ENCODE measurements at places on chromosomes 16 and 17.
A peak's percentile ranks its signal among the peaks of the same experiment; 100 is the strongest.

DNA sequence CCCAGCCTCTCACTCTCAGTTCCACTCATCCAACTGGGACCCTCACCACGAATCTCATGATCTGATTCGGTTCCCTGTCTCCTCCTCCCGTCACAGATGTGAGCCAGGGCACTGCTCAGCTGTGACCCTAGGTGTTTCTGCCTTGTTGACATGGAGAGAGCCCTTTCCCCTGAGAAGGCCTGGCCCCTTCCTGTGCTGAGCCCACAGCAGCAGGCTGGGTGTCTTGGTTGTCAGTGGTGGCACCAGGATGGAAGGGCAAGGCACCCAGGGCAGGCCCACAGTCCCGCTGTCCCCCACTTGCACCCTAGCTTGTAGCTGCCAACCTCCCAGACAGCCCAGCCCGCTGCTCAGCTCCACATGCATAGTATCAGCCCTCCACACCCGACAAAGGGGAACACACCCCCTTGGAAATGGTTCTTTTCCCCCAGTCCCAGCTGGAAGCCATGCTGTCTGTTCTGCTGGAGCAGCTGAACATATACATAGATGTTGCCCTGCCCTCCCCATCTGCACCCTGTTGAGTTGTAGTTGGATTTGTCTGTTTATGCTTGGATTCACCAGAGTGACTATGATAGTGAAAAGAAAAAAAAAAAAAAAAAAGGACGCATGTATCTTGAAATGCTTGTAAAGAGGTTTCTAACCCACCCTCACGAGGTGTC lies 26.6 kb downstream of the STH start:
- no peak for DNase-seq

DNA sequence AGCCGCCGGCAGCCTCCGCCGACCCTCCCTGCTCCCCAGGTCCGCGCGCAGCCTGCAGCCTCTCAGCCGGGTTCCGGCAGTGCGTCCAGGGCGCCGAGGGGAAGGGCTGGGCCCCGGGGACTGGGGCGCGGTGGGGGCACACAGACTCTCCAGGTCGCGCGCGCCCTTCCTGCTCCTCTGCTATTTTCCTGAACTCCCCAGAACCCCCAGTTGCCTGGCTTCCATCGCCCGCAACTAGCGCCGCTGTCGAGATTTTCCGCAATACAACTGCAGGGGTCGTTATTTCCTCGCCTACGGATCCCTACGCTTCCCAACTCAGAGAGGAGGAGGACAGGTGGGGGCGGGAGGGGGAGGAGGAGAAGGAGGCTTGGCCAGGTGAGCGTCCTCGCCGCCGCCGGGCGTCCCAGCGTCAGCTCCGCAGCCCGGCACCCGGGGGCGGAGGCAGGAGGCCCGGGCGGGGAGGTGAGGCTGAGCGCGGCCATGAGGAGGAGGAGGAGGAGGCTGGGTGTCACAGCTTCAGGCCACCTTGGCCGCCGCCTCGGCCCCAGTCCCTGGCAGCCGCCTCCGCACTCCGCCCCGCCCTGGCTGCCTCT lies at the start of gene CA10:
TSS of gene CA10 (minus strand) at position 265 of the 593 bp plus-strand sequence.
- DNase-seq = no peak

DNA sequence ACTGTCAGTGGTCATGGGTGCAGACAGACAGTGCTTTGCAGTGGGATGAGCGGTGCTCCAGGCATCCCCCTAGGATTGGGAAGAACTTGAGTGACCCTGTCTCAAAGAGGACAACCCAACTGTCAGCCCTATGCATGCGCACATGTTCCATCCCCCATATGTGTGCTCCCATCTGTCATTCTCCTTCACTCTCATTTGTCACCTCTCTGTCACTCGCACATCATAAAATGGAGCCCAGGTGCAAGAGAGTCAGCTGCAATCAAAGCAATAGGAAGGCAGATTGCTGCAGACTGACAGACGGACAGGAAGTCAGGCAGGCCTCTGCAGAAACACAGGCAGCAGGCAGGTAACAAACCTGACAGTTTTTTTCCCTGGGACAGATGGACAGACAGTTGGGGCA lies 101.8 kb upstream of the CCL1 start:
- no peak for DNase-seq

GRCh38 chr16:13835387-13835786 lies 84.6 kb upstream of the ERCC4 start:
- no peak for DNase-seq

DNA sequence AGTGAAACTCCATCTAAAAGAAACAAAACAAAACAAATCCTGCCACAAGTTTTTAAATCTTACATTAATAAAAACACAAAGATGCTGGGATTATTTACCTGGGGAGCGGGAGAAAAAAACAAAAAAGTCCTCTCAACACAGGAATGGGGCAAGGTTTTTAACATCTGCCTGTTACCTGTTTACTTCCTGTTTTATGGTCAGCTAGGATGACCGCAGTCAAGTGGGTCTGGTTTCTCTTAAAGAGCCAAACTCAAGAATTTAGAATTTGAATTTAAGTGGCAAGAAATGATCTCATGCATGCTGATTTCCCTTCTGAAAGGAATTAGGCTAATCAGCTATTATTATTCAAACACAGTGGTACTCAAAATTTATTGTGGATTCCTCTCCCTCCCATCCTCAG lies 39.7 kb upstream of the TBC1D3K start:
- DNase-seq = no peak

- DNase-seq = peak; percentile 86
Observed at GRCh38 chr17:58006560-58006923, 504 bp downstream of the SRSF1 start.

GRCh38 chr17:13523164-13523563 lies 78.6 kb downstream of the HS3ST3A1 start:
- no peak for DNase-seq

DNA sequence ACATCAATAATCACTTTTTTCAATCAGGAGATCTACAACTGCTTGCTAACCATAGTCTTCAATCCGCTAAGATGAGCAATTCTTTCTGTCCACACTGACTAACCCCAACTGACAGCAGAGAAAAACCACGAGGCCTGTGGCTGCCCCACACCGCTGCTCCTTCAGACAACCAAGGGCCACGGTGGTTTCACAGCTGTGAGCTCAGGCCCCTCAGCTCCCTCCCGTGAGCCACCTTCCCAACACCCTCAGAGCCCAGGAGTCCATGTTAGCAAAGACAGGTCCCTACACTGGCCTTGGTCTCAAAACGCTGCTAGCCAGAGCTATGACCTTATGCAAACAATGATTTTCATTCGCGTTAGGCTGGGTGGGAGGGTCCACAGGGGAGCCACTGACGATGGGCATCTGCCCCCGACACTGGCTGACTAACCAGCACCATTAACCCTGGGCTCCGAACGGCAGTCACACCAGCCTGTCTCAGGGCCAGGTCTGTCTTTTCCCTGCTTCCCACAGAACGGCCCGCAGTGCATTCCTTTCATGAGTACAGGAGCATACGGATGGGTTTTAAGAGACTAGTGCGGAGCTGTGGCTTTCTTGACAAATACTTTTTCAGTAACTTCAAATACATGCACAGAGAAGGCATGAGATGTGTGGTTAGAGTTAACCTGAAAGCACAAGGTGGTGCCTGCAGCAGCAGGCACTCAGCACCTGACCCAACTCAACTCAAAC lies 67.3 kb downstream of the ANKRD11 start:
- DNase-seq = no peak

GRCh38 chr17:4329838-4330237 lies 36.6 kb downstream of the UBE2G1 start:
- no peak for DNase-seq

- DNase-seq = peak; percentile 87
Observed at GRCh38 chr16:67406111-67406971, 9.9 kb downstream of the ZDHHC1 start.

DNA sequence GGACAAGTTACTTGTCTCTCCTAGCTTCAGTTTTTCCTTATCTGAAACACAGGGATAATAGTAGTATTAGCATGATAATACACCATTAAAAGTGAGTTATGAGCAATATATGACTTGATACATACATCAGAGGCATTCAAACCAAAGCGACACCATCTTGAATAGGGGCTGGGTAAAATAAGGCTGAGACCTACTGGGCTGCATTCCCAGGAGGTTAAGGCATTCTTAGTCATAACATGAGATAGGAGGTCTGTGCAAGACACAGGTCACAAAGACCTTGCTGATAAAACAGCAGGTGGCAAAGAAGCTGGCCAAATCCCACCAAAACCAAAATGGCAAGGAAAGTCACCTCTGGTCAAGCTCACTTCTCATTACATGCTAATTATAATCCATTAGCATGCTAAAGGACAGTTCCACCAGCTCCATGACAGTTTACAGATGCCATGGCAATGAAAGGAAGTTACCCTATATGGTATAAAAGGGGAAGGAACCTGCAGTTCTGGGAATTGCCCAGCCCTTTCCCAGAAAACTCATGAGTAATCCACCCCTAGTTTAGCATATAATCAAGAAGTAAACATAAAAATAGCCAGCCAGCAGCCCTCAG lies 37.2 kb upstream of the HS3ST3A1 start:
- DNase-seq = no peak

- peak; percentile 94 for DNase-seq
Observed at GRCh38 chr16:88405216-88406060, 22.7 kb downstream of the ZNF469 start.

DNA sequence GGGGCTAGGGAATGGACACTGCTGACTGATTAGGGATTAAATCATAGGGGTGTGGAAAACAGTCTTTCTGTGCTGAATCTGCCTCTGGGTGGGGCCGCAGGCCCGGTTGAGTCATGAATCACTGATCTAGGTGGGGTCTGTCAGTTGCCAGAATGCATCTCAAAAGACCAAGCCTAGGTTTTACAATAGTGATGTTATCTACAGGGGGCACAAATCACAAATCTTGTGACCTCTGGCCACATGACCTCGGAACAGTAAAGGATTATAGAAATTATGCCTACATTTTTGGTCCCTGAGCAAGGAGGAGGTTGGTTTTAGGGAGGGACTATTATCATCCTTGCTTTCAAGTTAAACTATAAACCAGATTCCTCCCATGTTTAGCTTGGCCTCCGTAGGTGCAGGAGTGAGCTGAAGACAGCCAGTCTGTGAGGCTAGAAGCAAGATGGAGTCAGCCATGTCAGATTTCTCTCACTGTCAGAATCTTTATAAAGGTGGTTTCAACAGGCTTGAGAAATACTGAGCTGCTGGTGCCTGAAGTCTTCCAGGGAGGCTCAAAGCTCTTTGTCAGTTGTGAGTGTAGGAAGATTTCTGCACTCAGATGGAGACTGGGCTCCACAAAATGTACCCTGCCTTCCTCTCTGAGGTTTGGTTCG lies 12.9 kb downstream of the GNGT2 start:
- DNase-seq = no peak

DNA sequence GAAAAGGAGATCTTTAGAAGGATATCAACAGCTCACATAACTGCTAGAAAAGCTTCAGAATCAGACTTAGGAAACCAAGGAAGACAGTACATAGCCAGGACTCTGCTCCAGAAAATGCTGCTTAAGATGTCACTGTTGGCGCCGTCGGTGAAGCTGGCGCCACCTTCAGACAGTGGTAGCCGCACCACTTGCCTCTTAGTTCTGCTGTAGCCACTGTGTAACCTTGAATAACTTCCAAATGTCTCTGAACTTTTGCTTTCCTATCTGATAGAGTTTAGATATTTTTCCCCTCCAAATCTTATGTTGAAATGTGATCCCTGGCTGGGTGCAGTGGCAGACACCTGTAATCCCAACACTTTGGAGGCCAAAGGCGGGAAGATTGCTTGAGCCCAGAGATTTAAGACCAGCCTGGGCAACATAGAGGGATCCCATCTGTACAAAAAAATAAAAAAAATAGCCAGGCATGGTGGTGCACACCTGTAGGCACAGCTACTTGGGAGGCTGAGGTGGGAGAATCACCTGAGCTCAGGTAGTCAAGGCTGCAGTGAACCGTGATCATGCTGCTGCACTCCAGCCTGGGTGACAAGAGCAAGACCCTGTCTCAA lies 6.3 kb upstream of the USP31 start:
- no peak for DNase-seq

DNA sequence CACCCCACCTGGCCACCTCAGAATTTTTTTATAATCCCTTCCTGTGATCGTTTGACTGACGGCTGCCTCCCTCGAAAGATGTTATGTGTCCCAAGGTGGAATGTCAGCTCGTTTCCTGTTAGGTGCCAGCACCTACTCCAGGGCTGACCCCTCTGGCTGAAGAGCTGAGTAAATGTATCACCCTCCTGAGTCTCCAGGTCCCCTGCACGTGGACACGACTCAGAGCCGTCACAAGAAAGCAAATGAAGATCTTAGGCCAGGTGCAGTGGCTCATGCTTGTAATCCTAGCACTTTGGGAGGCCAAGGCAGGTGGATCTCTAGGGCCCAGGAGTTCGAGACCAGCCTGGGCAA lies 273.2 kb downstream of the C16orf95 start:
- DNase-seq = no peak

GRCh38 chr16:48123104-48123788 lies 32.5 kb downstream of the ABCC12 start:
- DNase-seq = no peak

DNA sequence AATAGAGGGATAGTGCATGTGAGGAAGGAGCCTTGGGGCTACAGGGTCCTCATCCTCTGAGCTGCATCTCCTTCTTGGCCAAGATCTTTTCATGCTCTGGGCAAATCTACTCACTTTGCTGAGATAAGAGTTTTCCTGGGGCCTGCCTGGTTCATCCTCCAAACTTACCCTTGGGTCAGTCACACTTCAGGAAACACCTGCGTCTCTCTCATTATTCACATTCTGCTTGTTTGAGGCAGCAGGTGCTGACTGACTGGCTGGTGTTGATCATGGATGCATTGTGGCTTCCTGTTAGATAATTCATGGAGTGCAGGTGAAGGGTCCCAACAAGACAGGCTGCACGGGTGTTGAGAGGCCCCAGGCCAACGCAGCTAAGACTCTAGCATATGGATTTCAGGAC lies 162.6 kb downstream of the SALL1 start:
- DNase-seq = no peak

DNA sequence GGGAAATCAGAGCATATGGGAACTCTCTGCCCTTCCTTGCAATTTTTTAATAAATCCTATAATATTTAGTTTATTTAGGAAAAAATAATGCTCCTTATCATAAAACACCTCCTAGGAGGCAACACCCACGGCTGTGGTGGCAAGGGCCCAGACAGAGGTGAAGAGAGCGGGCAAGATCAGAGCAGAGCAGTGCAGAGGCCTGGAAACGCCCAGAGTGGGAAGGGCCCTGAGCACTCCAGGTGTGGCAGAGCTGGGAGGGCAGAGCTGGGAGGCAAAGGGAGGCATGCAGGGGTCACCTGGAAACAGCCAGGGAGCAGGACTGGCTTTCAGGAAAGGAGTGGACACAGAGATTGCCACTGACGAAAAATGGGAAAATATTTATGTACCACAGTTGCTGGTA lies 17.3 kb downstream of the FBXO31 start:
- no peak for DNase-seq

- no peak for DNase-seq
Observed at GRCh38 chr17:7932483-7932891, 481 bp downstream of the CNTROB start.

- no peak for DNase-seq
Observed at GRCh38 chr17:63437287-63438091, 8.6 kb downstream of the CYB561 start.

DNA sequence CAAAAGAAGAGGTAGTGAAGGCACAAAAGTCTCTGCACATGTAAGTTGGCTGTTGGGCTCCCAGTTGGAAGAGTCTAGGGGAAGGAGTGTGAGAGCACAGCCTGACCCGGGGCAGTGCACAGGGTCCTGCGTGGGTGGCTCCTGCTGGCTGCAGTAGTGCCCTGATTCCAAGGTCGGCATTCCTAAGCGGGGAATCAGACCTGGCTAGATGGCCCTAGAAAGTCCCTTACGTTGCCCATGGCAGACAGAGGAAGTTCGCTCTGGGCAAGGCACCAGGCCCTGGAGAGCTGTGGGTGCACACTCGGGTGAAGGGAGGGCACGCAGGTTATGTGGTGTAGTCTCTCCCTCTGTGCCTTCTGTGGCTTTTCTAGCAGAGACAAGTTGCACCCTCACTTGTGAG lies 22.8 kb upstream of the SLC5A11 start:
- DNase-seq = no peak

- DNase-seq = no peak
Observed at GRCh38 chr16:66717776-66718175, 21.2 kb upstream of the CMTM4 start.
